ENCODE measurements at places on chromosomes 11 and 22.

GRCh38 chr22:38162881-38163843, 18.5 kb downstream of the PLA2G6 start:
- DNase-seq: no peak

DNA sequence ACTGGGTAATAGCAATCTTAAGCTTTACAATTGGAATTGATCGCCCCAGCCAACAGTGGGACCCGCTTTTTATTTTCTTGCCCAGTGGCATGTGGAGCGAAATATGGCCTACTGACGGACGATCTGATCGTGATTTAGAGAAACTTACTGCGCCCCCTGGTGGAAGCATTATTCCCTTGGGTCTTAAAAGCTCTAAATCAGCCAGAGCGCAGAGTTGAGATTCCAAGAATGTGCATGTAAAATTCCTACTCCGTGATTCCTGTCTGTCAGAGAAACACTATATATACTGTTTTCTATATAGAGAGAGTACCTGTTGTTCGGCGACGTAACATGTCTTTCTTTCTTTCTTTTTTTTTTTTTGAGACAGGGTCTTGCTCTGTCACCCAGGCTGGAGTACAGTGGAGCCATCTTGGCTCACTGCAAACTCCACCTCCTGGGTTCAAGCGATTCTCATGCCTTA, 3.7 kb upstream of the DPF2 start:
- peak; percentile 78 for DNase-seq

DNA sequence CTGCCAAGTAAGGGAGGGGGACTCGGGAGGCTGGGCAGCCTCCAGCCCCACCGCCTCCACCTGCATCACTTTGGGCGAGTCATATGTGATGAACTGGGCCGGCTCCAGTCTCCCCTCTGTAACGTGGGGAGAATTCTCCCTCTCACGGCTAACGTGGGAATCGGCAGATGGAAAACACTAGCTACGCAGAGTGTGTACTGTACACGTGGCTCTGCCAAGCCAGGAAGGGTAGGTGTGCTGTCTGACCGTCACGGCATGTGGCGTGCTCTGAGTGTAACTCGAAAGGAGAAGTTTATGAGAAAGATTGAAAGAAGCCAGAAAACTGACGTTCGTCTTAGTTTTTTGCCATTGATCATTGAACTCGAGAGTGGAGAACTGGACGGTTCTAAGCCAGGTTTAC, 13.7 kb downstream of the TRMU start:
- no peak for DNase-seq

- no peak for DNase-seq
Measured at GRCh38 chr22:35524966-35525686, 15.5 kb upstream of the RASD2 start.

DNA sequence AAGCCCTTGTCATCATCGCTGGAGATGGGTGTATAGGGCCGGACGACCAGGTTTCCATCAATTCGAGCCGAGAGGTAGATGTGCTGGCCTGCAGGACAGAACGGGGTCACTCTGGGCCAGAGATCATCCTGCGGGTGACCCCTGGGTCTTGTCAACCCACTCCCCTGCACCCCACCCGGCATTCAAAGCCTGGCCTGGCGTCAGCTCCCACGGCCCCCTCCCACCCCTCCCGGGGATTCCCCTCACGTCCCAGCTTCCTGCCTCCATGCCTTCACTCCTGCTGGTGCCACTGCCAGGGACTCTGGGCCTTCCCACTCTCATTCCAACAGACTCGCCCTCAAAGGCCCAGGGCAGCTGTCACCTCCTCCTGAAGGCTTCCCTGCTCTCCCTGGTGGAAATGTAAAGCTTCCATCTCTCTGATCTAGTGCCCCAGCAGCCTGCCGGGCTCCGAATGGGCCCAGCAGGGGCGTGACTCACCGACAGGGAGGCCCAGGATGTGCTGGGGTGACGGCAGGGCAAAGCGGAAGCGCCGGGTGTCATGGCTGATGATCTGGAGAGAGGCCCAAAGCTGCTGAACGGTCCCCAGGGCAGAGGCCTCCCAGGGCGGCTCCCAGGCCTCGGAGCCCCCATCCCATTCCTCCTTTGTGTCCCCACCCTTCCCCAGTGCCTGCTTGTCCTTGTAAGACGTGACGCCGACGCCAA, 9.3 kb downstream of the ATP5MGL start:
- no peak for DNase-seq

GRCh38 chr11:30985536-30985935, 384.0 kb downstream of the DCDC1 start:
- no peak for DNase-seq

GRCh38 chr11:35518766-35519165, 6.7 kb downstream of the PAMR1 start:
- no peak for DNase-seq

DNA sequence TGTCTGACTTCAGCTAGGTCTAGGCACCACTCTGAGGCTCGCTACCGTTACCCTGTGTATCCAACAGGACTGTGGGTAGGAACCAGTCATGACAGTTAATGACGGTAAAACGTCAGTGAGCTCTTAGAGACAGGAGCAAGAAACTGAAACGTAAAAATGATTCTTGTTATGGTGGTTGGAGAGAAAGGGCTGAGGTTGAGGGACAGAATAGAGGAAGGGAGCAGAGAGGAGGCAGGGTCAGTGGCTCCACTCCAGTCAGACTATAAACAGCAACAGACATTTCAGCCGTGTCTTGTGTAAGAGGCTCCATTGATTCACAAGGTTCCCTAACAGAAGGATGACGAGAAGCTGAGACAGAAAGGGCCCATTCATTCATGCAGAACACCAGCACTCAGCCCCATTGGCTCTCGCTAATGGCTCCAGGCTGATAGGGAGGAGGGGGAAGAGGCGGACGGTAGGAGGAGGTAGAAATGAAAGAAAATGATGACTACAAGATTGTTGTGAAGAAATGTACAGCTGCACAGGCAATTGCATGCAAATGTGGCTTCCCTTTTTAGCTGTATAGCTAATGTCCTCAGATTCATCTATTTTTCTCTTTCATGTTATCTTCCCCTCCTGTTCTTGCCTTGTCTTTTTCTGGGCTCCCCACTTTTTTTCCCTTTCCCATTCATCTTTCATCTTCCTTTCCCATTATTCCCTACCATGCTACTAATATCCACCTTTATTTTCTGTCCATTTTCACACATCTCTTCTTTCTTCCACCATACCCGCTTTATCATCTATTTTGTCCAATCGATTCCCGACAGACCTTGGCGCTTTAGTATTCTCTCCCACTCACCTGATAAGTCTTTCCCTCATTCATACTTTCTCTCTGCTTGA, 34.3 kb downstream of the ETS1 start:
- no peak for DNase-seq

- no peak for DNase-seq
Measured at GRCh38 chr11:118291477-118292135, 12.9 kb upstream of the CD3E start.

GRCh38 chr11:94007426-94007825, 13.7 kb upstream of the HEPHL1 start:
- no peak for DNase-seq

DNA sequence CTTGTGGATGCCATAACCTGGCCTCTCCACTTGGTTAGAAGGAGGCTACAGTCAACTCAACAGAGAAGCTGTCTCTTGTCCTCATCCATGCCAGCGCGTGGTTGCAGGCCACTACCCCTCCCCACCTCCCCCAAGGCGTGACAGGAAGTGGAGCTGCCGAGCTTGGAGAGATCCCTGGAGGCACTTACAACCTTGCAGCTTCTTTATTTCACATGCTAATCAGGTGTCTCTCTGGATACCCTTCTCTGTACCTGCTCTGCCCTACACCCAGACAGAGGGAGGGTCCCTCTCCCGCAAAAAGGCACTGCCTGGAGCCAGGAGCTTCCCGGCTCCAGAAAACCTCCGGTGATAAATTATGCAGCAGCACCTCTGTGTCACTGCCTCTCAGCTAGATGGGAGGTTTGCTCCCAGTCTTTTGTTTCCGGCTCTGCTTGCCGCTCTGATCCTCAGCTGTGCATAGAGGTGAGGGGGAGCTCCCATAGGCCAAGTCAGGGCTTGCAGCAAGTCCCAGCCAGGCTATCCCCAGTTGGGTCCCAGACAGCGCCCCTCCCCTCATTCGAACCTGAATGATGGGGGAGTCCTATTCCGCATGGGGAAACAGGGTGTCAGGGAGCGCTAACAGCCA, 5.7 kb downstream of the LRP4 start:
- DNase-seq: no peak

- no peak for DNase-seq
Measured at GRCh38 chr11:34564406-34564805, 50.8 kb upstream of the ELF5 start.

- no peak for DNase-seq
Measured at GRCh38 chr11:73343076-73343873, 32.9 kb upstream of the RELT start.

GRCh38 chr11:6705905-6706535, 22.9 kb upstream of the MRPL17 start:
- peak; percentile 23 for DNase-seq

DNA sequence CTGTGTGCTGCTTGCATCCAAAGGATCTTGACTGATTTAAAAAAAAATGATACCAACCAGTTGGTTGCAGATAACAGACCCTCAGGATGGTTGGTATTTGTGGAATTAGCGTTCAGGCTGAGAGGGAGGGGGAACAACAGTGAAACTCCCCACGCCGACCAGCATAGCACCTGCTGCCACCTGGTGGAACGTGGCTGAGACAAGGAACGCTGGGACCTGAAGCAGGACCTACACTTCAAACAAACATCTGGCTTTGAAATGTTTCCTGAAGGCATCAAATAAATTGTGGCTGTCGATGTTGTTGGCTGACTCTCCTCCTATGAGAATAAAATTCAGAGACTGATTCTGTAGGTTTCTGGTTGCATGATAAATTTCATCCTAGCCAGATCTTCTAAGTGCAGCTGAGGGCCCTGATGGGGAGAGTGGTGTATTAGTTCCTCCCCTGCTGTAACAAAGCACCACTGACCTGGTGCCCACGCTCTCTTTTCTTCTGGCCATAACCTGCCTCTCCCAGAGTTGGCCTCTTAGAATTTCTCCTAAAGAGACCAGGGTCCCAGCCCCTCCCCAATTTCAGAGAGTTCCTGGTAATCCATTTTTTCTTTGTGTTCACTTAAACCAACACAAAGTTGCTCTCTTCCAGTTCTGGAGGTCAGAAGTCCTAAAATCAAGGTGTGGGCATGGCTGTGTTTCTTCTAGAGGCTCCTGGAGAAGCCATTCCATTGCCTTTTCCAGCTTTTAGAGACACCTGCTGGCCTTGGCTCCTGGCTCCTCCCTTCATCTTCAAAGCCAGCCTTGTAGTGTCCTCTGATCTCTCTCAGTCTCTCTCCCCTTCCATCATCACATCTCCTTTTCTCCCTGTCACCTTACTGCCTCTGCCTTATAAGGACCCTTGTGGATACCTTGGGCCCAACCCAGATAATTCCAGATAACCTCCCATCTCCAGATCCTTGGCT, 17.3 kb downstream of the APOL2 start:
- DNase-seq: peak; percentile 19

DNA sequence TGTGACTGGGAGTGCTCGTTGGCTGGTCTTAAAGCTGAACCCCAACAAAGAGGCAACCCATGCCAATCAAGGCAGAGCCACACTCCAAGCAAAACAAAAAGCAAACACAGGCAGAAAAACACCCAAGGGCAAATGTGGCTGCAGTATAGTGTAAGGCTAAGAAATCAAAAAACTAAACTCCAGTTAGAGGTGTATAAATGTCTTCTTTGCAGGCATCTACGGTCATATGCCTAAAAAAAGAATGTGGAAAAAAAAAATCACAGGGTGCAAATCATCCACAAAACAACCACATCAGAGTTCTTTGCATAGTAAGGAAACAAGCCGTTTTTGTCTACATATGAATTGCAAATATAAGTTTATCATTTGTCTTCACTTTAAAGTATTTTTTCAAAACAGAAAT, 27.8 kb downstream of the ARFGAP3 start:
- DNase-seq: no peak

DNA sequence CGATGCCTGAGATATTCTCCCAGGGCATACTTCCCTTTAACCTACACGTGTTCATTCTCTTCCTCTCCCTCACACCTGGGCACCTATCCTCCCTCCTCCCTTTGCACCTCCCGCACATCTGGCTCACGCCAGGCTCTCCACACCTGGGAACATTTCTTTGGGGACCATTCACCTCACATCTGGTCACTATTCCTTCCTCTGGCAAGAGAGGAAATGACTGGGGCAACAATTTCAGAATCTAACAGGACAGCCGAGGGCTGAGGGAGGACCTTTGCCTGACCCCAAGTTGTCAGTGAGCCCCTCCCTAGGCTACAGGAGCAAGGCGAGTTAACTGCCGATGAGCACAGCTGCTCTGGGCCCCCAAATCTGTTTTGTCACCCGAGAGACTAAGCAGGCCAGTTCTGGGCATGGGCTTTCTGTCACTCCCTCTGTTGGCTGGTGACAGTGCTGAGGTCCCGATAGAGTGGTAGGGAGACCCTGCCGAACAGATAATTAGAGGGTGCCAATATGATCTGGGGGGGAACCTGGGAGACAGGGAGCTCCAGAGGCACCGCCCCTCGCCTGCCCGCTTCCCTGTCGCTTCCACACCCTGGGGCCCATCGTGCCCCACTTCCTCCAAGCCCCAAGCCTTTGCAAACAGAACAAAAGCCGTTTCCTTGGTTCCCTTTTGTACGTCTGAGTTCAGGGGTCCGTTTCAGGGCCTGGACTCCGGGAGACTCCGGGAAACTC, 45.6 kb downstream of the EIF3F start:
- no peak for DNase-seq

DNA sequence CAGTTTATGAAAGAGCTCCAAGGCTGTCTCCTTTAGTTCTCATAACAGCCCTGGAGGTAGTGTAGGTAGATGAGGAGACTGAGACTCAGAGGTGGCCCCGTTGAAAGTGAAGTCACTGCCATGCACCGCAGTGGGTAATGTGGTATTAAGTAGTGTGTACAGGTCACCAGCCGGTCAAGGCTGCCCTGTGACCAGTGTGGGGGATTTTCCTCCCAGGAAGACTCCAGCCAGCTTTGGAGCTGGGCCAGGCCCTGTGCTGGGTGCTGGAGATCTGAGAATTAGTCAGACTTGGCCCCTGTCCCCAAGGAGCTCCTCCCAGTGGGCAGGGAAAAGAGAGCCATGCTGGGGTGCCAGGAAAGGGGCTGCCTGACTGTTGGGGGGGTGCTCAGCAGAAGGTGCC, 5.3 kb downstream of the OMP start:
- DNase-seq: no peak

DNA sequence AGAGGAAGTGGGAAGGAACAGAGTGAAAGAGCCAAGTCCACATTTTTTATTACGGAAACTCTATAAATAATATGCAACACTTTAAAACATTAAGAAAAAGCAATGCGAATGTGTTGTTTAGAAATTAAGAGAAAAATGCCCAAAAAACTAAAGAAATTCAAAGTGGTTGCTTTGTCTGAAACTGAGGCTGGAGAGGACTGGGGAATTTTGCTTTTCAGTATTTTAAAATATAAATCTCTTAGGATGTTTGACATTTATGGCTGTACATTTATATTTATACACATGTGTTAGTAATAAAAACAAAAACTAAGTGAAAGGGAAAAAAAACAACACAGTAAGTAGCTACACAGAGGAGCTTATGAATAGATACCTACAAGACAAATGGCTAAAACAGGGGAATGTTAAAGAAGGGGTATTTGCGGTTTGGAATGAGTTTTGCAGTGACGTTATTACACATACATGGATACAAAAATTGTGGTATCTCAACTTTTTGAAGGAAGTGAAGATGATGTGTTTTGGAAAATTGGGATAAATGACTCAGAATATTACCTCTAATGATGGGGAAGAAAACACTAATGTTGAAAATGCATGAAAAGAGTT, 97.0 kb upstream of the DRD2 start:
- DNase-seq: no peak

- no peak for DNase-seq
Measured at GRCh38 chr22:44381761-44382115, 69.0 kb upstream of the SHISAL1 start.

- DNase-seq: peak; percentile 15
Measured at GRCh38 chr11:13339195-13340153, 61.9 kb downstream of the BMAL1 start.

- no peak for DNase-seq
Measured at GRCh38 chr11:2471048-2471803, 26.4 kb downstream of the KCNQ1 start.

Data from stimulated activated CD4-positive, alpha-beta T cell treated with anti-CD3 and anti-CD28 coated beads, Interleukin-2, amount 100 ng/mL, for 4 hours (primary cell).